ENCODE measurements at places on chromosomes 11 and 22.
A peak's percentile ranks its signal among the peaks of the same experiment; 100 is the strongest.

- H3K4me1 ChIP-seq, result no peaks in the 10 kb centered on the region
- H3K27ac ChIP-seq, result no peak overlapping the region
- H3K36me3 ChIP-seq, result no peaks in the 10 kb centered on the region
- no peaks in the 10 kb centered on the region for H3K27me3 ChIP-seq
Measured at GRCh38 chr11:82754410-82754809, 20.7 kb upstream of the FAM181B start.

DNA sequence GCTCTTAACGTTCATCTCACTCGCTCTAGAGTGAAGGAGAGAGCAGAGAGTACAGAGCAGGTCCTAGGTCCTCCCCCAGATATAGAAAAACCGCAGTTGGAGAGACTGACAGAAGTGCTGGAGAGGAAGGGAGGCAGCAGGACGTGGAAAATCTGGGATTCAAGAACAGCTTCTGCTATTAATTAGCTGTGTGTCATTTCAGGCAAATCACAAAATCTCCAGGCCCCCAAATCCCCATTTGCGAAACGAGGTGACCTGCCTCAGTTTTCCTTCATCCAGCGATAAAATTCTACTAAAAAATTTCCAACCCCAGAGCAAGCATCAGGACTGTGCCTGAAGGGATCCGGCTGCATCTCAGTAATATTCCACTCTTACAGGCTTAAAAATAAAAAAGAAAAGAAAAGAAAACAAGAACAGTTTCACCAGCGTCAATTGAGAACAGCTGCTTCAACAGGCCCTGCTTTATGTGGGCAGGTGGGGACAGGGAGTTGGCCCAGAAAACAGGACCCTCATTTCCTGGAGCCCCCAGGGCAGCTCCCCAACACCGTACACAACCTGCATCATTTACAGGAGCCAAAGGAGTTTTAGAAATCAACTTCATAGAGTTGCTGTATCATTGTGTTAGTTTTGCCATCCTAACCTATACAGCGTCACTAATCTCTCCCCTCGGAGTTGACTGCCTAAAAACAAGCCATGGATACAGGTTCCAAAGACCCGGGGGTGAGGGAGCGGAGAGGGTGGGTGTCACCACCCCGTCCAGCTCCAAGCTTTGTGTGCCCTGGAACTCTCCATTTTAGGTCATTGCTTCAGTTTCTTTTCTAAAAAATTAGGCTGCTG lies 2.3 kb upstream of the MALAT1 start:
- no peak for DNase-seq
- no peak overlapping the region for H3K4me3 ChIP-seq
- no peak overlapping the region for H3K27ac ChIP-seq
- peaks cover 10% of the 10 kb centered on the region for H3K4me1 ChIP-seq
- H3K36me3 ChIP-seq, result peaks cover 5% of the 10 kb centered on the region

GRCh38 chr11:4639931-4640330 lies 2.7 kb downstream of the OR51D1 start:
- H3K4me3 ChIP-seq, result no peak overlapping the region
- H3K36me3 ChIP-seq, result no peaks in the 10 kb centered on the region
- DNase-seq, result no peak

DNA sequence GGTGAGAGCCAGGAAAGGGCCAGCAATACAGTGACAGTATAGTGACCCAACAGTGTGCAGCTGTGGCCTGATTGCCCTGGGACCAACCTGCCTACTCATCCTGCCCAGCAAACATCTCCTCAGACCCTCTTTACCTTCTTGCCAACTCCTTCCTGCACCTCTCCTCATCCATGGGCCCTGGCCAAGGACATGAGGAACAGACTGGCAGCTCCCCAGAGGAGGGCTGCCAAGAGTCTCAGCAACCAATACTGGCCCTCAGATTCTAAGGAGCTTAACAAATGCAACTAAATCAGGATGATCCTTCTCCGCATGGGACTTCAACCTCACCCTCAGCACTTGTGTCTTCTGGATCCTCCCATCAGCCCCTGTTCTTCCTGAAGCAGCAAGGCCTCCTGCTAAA lies 77.0 kb downstream of the RPL27A start:
- DNase-seq, result no peak
- H3K4me1 ChIP-seq, result no peaks in the 10 kb centered on the region
- no peak overlapping the region for H3K4me3 ChIP-seq
- no peaks in the 10 kb centered on the region for H3K36me3 ChIP-seq

DNA sequence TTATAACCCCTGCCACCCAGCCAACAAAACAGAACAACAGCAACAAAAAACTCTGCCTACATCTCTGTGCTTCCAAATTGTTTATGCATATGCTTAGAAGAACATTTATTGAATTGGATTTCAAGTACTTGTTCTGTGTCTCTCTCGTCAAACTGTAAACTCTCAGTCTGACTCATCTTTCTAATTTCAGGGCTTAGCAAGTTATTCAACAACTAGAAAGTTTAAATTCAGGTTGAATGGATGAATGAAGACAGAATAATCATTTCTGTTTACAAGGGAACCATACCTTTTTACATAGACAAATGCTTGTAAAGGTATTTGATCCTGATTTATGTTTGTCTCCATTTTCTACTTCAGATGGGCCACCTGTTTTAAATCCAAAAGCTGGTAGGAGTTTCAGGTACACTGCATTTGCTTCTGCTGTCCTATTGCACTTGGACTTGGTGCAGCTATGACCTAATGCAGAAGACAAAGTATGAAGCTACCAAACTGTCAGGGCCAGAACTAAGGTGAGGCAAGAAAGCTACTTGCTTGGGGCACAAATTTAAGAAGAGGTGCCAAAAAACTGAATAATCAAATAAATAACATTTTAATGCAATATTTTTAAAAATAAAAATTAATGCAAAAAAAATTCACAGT lies 1.6 kb upstream of the FBXO3 start:
- no peaks in the 10 kb centered on the region for H3K36me3 ChIP-seq
- H3K4me3 ChIP-seq, result no peak overlapping the region
- H3K4me1 ChIP-seq, result peaks cover 6% of the 10 kb centered on the region
- H3K27me3 ChIP-seq, result peaks cover 3% of the 10 kb centered on the region

DNA sequence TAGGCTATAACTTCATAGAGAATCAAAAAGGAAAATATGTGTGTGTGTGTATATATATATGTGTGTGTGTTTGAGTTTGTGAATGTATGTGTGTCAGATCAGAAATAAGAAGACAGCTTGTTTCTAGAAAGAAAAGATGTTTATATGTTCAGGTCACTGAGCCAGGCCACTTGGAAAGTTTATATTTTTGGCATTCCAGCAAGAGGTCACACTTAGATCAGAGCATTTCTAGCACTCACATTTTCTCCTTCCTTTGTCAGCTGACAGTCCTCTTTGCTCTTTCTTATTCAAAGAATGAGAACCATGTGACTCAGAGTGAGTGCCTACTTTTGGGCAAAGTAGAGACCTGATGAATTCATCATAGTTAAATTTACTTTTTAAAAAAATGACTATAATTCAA lies 22.9 kb downstream of the RAB38 start:
- H3K4me1 ChIP-seq, result no peaks in the 10 kb centered on the region
- no peak overlapping the region for H3K4me3 ChIP-seq
- H3K36me3 ChIP-seq, result peaks cover 7% of the 10 kb centered on the region
- no peaks in the 10 kb centered on the region for H3K27me3 ChIP-seq

- DNase-seq, result no peak
- H3K27me3 ChIP-seq, result no peaks in the 10 kb centered on the region
- H3K27ac ChIP-seq, result no peak overlapping the region
- H3K4me1 ChIP-seq, result no peaks in the 10 kb centered on the region
- H3K36me3 ChIP-seq, result no peaks in the 10 kb centered on the region
Measured at GRCh38 chr11:22792497-22792896, 37.1 kb downstream of the SVIP start.

DNA sequence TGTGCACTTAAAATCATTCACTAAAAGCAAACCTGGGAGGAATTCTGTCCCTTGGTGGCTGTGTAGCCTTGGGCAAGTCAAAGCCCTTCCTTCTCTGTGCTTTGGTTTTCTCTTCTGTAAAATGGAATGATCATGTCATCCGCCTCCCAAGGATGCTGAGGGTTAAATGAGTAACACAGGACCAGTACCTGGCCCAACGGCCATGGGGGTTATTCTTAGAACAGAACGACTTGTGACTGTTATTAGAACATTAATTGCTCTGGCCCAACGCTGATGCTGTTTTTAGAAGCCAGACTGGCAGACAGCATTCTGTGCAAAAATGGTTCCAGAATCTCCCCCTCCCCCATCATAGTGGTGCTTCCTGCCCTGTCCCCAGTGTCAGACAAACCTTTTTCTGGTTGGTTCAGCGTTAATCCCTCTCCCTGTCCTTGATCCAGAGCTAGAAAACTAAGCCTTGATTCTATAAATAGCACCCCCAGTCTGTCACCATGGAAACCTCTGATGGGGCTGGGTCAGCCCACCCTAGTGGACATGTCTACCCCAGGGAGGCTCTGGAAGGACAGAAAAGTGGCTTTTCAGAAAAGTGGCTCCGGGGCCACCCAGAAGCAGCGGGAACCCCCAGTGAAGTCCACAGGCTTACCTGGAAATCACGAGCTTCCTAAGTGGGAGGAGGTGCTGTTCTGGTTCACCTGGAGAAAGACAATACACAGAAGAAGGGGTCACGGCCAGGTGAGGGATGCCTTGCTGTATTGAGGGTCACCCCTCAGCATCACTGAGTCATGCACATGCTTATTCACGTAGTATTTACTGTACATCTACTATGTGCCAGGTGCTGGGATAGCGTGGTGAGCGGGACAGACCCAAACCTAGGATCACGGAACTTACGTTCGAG lies 15.5 kb upstream of the TFIP11 start:
- no peak for DNase-seq
- H3K4me1 ChIP-seq, result no peaks in the 10 kb centered on the region
- H3K36me3 ChIP-seq, result peaks cover 12% of the 10 kb centered on the region

- no peaks in the 10 kb centered on the region for H3K27me3 ChIP-seq
- no peak overlapping the region for H3K27ac ChIP-seq
- no peaks in the 10 kb centered on the region for H3K36me3 ChIP-seq
Measured at GRCh38 chr11:27204529-27204928, 158.5 kb downstream of the CCDC34 start.

- no peak for DNase-seq
- no peaks in the 10 kb centered on the region for H3K36me3 ChIP-seq
- no peaks in the 10 kb centered on the region for H3K4me1 ChIP-seq
- no peak overlapping the region for H3K4me3 ChIP-seq
- H3K27ac ChIP-seq, result no peak overlapping the region
Measured at GRCh38 chr22:45470871-45471270, 31.8 kb upstream of the FBLN1 start.

GRCh38 chr11:126083829-126084607 lies 21.4 kb upstream of the CDON start:
- H3K27me3 ChIP-seq, result no peaks in the 10 kb centered on the region
- no peaks in the 10 kb centered on the region for H3K36me3 ChIP-seq
- no peak for DNase-seq

DNA sequence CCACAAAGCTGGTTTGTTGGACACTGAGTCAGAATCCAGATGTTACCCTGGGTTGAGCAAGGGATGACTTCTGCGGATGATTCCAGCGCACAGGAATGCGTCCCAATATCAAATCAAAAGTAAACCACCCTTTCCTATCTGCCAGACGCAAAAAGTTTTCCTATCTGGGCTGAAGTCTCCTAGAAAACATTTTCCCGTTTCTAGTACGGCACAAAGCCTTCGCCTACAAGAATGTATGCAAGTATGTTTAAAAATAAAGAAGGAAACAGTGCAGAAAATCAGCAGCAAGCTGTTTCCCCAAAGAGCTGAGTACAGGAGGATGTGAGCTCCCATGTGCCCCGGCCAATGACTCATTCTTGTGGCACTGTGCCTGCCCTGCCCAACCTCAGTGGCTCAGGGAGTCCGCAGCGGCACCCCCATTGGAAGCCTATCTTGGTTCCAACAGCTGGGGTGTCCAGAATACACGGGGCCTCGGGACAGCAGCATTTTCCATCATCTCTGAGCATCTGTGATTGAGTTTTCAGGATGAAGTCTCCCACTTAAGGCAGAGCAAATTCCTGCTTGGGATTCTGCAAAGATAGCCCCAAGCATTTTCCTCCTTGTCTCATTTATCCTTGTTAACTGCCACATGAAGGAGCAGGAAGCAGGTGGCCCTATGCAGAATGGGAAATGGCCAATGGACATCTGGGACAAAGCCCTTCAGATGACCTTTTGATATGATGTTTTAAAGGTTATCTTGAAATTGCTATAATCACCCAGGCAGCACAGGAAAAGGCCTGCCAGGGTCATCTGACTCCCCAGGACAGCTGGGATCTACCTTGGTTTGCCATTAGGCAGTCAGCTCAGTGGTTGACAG lies 17.5 kb downstream of the KCNJ5 start:
- H3K36me3 ChIP-seq, result no peaks in the 10 kb centered on the region
- DNase-seq, result no peak
- H3K4me1 ChIP-seq, result peaks cover 1% of the 10 kb centered on the region
- no peak overlapping the region for H3K4me3 ChIP-seq

DNA sequence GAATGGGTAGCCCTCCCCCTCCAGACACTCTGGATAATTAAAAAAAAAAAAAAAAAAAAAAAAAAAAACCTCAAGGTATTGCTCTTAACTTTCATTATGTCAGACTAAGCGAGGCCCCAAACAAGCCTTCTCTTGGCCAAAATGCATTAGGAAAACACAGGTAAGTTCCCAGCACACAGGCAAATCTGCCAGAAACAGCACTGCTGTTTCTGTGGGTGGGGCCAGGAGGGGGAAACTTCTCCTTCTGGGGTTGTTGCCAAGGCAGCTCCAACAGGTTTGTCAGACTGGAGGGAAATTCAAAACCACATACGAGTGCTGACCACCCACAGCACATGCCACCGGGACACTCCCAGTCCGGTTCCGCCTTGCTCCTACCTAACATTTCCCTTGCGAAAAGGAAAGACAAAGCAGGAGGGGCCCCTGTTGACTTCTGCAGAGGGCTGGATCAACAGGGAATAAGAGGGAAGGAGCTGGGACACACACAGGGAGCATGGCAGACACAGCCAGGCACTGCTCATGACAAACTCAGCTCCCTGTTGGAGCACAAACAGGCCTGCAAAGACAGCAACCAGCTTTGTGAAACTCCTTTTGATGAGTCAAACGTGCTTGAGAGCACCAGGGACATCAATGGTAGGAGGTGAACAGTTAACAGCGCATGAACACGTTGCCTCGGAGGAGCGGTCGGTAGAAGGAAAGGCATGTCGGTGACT lies 55.0 kb downstream of the MYH9 start:
- H3K4me1 ChIP-seq, result peaks cover 20% of the 10 kb centered on the region
- H3K27ac ChIP-seq, result no peak overlapping the region
- H3K4me3 ChIP-seq, result no peak overlapping the region
- no peak for DNase-seq

- H3K27me3 ChIP-seq, result no peaks in the 10 kb centered on the region
- no peak overlapping the region for H3K4me3 ChIP-seq
- peaks cover 1% of the 10 kb centered on the region for H3K4me1 ChIP-seq
- no peaks in the 10 kb centered on the region for H3K36me3 ChIP-seq
- DNase-seq, result no peak
- H3K27ac ChIP-seq, result no peak overlapping the region
Measured at GRCh38 chr11:117435326-117435725, 107.7 kb downstream of the CEP164 start.

GRCh38 chr11:68598816-68599653 lies 85.3 kb upstream of the GAL start:
- H3K4me3 ChIP-seq, result no peak overlapping the region
- no peaks in the 10 kb centered on the region for H3K4me1 ChIP-seq
- H3K36me3 ChIP-seq, result peaks cover 54% of the 10 kb centered on the region
- H3K27me3 ChIP-seq, result no peaks in the 10 kb centered on the region

GRCh38 chr11:72594493-72595291 lies 79.5 kb downstream of the PDE2A start:
- peaks cover 9% of the 10 kb centered on the region for H3K4me1 ChIP-seq
- no peaks in the 10 kb centered on the region for H3K36me3 ChIP-seq
- H3K27me3 ChIP-seq, result peaks cover 19% of the 10 kb centered on the region
- no peak for DNase-seq

GRCh38 chr22:42613872-42614301 lies 796 bp downstream of the POLDIP3 start:
- H3K27ac ChIP-seq, result no peak overlapping the region
- peak overlapping the region; percentile 63 for H3K4me3 ChIP-seq
- peaks cover 1% of the 10 kb centered on the region for H3K4me1 ChIP-seq
- peaks cover 3% of the 10 kb centered on the region for H3K36me3 ChIP-seq
